Stimulated activated CD4-positive, alpha-beta T cell treated with anti-CD3 and anti-CD28 coated beads, Interleukin-12 subunit alpha, Interleukin-12 subunit beta, amount 100 ng/mL, for 24 hours (primary cell): ENCODE measurements at places on chromosomes 4 and X.

- DNase-seq, result no peak
Measured at GRCh38 chrX:128623361-128623760, 571.2 kb upstream of the ACTRT1 start.

GRCh38 chrX:41317477-41318208 lies 16.3 kb upstream of the DDX3X start:
- no peak for DNase-seq

DNA sequence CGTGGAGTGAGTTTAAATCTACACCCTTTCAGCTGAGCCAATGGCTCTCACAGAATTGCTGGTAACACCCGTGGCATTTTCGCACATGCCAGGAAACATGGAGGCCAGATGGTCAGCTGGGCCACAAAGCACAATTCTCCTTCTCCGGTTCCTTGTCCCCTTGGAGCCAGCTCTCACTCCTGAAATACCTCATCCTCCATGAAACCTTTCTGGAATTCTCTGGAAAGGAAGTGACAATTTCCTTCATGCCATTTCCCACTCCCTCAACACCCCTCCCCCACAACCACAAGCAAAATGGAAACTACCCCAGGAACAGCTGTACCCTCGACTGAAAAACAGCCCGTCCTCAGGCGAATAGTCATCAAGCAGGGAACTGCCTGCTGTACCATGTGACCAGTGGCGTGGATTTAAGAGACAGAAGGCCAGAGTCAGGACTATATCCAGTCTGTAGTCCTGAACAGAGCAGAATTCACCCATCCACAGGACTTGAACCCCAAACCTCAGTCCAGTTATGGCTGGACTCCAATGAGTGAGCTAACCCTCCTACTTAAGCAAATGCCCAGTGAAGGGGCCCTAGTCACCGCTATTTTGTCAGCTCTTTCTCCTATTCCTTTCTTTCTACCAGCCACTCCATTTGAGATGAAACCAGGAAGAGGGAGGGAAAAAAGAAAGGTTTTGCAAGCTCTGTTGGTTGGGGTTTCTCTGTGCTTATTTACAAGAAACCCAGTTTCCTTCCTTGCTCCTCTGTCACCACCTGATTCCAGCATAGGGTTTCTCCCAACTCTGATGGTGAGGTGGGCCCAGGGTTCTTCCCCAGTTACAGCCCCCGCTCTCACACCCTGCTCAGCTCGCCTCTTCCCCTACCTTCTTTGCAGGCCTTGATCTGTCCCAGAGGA lies 24.5 kb downstream of the ELF4 start:
- DNase-seq, result no peak

- no peak for DNase-seq
Measured at GRCh38 chr4:182065255-182065654, 177.9 kb upstream of the TENM3 start.

DNA sequence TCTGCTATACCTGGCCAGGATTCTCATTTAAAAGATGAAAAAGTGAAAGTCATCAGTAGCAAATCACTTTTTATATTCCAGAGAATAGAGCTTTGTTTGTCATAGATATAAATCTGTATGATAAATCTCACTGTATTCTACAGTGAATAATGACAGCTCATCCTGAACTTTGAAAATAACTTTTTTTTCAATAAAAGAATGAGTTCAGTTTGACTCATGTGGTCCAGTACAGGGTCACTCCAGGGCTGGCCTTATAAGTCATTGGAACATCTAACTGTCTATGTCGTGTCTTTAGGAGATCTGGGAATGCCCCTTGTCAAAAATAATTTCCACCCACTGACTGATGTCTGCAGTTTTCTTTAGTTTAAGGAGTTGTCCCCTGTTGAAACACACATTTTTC lies 18.5 kb upstream of the CXCL8 start:
- no peak for DNase-seq

DNA sequence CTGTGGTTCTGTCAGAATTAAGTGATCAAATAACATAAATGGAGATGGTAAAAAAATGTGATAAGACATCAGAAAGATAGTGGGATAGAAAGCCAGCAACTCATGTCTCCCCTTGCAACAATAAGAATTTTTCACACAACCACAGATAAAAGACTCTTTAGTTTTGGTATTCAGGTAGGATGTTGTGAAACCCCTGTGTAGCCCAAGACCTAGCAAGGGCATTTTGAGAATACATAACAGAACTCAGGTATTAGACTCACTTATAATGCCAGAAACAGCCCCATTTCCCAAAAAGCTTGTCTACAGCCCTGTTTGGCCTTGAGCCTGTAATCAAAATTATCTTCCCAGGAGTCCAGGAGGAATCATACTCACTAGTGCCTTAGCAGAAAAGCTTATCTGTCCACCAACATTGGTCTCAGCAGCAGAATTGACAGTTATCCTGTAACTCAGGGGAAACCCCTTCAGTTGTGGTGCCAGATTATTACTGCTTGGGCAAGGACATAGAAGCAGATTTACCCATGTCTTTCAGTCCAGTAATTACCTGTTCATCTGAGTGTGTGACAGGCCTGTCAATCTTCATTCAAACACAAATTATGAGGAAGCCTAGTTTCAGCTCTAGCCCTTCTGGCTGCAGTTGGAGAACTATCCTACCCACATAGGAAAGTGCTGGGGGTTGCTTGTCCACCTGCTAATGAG lies 41.0 kb upstream of the UGT2B17 start:
- no peak for DNase-seq

DNA sequence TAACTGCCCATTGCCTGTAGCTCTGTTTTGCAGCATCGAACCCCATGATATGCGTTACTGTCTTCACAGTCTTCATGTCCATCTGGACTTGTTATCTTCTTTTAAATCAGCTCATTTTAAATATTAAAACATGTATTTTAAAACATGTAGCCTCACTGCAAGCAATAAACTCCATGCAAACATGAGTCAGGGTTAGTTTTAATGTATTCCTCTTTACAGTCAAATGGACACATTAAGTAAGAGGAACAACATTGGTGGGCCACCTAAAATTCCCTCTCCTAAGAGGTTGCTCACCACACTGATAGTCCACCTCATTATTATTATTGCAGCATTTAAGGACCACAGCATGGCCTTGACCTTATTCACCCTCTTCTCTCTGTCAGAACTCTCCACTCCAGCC lies 74.1 kb downstream of the CLCN5 start:
- DNase-seq, result no peak

- DNase-seq, result no peak
Measured at GRCh38 chr4:123659730-123660129, 263.1 kb downstream of the SPRY1 start.

GRCh38 chrX:45765767-45766166 lies 565.1 kb upstream of the DIPK2B start:
- no peak for DNase-seq

- no peak for DNase-seq
Measured at GRCh38 chr4:65623506-65623905, 46.8 kb downstream of the EPHA5 start.

DNA sequence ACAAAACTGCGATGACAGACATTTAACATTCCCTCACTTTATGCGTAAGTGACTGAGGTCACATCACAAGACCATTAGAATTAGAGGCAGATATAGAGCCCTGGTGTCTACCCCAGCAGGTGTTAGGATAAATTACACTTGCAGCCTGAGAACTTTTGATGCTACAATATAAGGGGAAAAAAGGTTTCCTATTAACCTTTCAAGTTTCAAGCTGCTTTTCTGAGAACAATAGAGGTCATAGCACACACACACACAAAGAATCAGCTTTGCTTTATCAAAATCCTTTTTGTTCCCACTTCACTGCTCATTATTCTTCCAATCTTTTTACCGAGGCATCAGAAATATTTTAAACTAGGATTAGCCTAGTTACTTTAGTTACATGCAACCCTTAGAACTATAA lies 119.8 kb downstream of the COL25A1 start:
- DNase-seq, result no peak

GRCh38 chr4:38539501-38539900 lies 124.5 kb upstream of the KLF3 start:
- DNase-seq, result no peak

GRCh38 chr4:161336016-161336530 lies 827.7 kb downstream of the FSTL5 start:
- no peak for DNase-seq

DNA sequence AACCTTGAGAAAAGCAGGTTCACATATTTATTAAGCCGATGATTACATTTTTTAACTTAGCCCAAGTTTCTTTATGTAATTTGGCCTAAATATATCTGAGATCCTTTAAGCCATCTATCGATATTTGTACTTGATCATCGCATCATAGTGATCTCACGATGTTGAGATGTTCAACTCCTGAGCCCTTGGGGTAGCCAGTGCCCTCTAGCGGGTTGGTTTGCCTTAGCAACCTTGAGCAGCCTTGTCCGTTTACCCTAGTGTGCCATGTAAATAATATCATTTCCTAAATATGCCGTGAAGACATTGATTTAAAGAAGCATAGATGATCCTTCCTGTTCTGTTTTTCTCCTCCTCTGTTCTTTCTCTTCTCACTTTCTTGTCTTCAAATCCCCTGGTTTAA lies 432.2 kb downstream of the RPA4 start:
- DNase-seq, result no peak

DNA sequence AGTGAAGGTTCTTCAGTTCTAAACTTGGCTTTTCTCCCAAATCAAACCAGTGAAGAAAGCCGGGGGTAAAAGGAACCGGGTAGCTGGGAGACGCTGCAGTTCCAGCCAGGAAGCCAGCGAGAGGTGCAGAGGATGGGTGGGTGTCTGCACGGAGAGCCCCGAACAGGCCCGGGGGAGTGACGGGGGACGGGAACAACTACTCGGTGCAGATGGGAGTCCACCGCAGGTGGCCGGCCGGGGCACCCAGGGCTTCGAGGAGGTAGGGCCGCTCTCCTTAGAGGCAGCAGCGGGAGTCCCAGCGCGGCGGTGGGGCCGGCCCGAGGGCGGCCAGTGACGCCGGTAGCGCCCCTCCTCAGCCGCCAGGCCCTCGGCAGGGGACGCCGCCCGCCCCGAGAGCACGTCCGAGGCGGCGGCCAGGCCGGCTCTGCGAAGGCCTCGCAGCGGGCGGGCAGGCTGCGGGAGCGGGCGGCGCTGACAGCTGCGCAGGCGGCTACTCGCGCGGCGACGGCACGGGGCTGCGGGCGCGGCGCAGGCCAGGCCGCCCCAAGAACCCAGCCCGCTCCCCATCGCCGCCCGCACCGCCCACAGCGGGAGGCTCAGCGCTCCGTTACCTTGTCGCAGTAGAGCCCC lies 449 bp downstream of the FBXL5 start:
- DNase-seq, result peak; percentile 30

DNA sequence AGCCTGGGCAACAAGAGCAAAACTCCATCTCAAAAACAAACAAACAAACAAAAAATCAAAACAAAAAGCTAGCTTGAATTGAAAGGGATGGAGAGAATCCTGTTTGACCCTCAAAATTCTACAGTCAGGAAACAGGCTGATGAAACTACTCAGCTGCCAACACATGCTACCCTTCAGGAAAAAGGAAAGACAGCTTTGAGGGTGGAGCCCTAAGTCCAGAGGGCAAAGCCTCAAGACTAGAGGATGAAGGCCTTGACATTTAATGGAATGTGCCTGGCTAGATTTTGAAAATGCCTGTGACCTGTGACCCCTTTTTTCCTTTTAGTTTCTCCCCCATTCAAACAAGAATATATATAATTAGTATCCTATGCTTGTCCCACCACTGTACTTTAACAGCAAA lies 27.1 kb downstream of the MORC4 start:
- no peak for DNase-seq

GRCh38 chr4:8392591-8393190 lies 47.8 kb downstream of the ACOX3 start:
- no peak for DNase-seq

DNA sequence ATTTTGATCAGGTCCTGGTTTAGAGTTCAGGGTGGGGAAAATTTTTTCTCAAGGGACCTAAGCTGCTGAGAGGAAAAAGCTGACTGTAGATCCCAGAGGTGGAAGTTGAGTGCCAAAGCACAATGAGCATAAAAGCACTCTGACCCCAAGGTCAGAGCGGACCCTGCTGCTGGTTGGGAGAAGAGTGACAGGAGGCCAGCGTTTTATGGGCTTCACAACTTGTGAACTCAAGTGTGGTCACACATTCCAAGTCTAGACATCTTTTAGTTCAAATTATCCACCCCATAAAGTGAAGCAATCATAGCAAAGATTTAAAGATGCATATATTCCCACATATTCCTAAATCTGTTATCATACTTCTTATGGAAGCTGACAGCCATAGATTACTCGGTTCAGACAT lies 220.3 kb downstream of the CHIC2 start:
- no peak for DNase-seq

DNA sequence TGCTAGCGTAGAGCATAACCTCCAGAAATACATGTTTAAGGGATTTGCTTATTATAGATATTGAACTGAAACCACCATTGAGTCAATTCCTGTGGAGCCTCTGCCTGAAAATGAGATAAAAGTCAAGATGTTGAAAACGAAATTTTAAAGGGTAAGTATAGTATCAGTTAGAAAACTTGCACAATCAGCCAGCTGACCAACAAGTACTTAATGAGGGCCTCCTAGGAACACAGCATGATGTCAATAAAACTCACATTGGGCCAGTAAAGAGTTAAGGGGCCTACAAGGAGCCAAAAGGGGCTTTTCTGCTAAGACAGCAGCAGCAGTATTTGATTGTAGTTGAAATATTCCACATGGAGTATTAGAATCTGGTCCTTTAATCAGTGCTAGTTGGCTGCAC lies 314.1 kb upstream of the PPARGC1A start:
- DNase-seq, result no peak

GRCh38 chr4:8939160-8939839 lies 67.7 kb upstream of the HMX1 start:
- no peak for DNase-seq

- DNase-seq, result peak; percentile 78
Measured at GRCh38 chrX:47581731-47582647, at the start of gene TIMP1. Gene TIMP1 (plus strand): TSS chrX:47582436. CDS start chrX:47583416, 980 bp downstream.

GRCh38 chrX:110003167-110004156 lies 548 bp downstream of the TMEM164 start:
- no peak for DNase-seq

DNA sequence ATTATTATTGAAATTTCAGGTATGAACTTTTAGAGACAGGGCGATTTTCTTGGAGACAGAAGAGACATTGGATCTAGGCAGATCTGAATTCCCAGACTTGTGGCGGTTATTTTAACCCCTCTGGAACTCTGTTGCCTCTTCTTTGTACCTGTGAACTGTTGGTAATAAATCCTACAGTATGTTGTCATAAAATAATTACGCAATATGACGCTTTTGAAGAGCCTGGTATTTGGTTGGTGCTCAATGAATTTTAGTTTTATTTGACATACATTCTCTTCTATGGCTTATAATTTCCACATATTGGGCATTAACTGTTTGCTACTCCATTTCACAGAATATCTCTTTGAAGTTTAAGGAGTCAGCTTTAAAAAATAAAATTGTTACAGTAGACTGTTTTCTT lies 1496.1 kb upstream of the IGFBP7 start:
- DNase-seq, result no peak
